Globus pallidus (tissue), 1 donor: ENCODE measurements at places on chromosomes 6 and 20.

- DNase-seq: no peak
Observed at GRCh38 chr20:63290677-63291472, 2.1 kb upstream of the COL20A1 start.

GRCh38 chr6:157328108-157328692 lies 4.9 kb upstream of the TMEM242 start:
- DNase-seq: no peak

DNA sequence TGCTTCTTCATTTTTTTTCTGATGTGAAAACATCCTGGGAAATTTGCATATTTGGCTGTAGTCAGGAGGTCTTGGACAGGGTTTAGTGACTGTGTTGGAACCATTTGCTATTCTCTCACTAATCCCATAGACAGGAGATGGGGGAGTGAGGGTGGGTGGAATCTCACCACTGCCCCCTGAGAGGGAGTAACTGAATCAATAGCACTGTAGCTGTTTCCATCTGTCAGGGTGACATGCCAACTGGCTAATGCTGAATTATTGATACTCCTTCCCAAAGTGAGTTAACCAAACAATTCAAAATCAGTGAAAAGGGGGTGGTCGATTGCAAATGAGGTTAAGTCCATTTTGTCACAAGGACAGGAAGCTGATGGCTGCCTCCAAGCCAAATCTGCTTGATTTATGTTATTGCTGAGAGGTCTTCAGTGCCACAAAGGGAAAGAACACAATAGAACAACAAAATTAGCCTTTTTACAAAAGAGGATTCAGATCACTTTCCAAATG lies 55.1 kb upstream of the B3GAT2 start:
- DNase-seq: no peak

GRCh38 chr20:11214256-11214840 lies 540.5 kb upstream of the JAG1 start:
- DNase-seq: no peak

DNA sequence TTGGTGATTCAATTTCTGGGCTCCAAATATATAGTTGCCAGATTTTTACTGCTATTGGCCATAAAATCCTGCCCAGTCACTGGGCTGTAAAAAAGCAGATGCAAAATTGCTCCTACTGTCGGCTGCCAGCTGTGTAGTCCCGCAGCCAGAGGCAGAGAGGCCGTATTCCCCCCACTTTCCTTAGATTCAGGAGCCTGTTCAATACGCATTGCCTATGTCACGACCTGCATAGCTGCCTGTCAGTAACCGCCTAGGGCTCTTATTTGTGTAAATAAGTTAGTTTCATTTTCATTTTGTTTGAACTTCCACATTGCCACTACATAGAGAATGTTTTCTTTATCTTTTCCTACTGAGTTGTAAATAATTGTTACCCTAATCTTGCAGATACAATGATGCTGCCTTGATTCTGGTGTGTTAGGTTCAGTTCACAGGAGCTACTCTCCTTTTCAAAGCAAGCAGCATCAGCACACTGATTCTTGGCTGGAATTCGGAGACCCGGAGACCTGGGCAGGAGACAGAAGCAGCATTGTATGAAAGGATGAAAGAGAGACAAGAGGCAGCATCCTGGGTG lies 46.0 kb upstream of the UST start:
- DNase-seq: peak; percentile 41

DNA sequence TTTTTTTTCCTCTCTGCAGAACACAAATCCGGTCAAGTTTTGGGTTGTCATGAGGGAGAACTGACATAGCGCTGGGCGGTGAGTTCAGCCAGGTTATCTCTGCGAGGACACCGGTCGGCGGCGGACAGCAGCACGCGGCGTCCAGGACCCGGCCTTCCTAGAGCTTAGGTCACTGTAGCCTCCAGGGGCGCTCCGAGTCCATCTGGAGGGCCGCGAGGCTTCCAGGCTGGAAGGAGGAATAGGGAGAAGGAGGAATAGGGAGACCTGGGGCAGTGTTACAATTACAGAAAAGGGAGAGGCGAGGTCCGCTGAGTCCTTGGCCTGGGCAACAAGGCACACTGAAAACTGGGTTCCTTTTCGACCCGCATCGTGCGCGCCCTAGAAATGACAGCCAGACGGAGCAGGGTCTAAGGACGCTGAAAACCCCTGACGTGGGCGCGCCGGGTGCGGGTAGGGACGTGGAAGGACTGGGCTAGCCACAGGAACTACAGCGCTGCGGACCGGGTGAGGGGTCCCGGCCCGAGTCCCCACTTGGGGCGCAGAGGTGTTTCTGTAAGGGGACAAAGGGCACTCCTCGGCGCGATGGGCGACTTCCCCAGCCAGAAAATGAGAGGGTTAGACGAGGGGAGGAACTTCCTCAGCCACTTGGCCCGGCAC lies 536 bp upstream of the FNDC1 start:
- DNase-seq: no peak

- DNase-seq: no peak
Observed at GRCh38 chr20:32458061-32458836, 100.1 kb downstream of the ASXL1 start.

DNA sequence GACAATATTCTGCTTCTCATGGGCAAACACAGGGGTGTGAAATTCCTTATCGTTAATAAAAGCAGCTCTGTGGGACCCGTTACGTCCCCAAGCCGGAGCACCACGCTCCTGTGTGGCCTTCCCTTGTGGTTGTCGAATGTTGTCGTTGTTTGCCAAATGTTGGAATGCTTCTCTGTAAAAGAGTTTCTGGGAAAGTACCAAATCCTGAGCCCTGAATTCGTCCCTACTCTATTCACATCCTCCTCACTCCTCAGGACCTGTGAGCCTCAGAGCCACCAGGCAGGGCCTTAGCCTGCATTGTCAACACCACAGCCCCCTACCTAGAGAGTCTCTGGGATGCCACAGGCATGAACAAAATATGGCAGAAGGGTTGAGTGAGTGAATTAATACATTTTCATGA lies 64.0 kb downstream of the THBS2 start:
- no peak for DNase-seq

DNA sequence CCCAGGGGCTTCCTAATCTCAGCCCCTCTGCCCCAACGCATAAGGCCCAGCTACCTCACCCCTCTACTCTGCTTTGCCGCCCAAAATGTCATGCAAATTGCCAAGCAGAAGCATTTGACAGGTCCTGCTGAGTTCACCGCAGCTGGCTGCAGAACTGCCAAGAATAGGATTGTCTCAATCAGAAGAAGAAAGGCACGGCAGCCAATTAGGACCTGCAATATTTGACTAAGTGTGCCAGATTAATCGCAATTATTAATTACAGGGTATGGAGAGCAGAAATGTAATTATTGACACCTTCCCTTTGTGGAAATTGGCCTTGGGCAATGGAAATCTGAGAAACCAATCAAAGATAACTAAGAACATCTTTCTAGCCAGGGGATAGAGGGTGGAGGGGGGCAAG lies 318.6 kb downstream of the LRFN2 start:
- no peak for DNase-seq

DNA sequence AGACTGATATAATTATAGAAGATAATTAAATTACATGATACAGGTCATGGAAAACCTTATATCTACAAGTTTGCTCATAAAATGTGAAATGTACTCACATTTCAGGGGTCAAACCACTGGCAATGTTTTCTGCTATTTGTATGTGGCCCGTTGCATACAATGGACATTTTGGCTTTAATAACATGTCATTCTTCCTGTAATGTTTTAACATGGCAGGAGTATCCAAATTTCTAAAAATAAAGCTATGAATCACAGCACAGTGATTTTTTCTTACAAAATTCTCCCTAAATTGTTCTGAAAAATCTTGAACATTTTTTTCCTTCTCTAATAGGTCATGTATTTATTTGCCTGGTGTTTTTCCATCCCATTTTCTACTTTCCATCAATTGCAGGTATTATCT lies 305.7 kb downstream of the SMOC2 start:
- no peak for DNase-seq

DNA sequence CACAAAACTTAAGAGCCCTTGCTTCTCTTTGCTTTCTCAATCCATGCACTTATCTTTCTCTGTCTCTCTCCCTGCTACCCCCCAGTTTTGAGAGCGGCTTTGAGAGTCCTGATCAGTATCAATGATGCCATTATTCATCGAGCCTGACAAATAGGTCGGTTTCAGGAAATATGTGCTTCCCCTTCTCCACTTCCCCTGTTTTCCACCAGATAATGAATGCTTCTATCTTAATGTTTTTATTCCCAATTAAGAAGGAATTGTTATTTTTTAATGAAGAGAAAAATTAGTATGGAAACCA lies 117.7 kb downstream of the KIF13A start:
- peak; percentile 65 for DNase-seq

- DNase-seq: no peak
Observed at GRCh38 chr6:110329348-110329713, 28.8 kb downstream of the METTL24 start.

DNA sequence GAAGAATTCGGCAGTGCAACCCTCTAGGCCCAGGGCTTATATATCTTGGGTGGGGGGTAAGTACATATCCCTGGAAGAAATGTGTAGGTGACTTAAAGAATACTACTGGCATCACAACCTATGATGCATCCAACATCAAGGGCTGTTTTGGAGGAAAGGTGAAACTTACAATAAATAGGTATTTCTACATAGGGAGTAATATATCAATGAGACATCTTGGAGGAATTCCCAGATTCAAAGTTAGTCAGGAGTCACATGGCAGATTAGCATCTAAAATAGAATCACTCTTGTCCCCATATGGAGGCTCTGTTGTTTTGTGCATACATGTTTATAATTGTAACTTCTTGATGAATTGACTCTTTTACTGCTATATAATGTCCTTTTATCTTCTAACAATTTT lies 375.5 kb downstream of the PAX1 start:
- no peak for DNase-seq

DNA sequence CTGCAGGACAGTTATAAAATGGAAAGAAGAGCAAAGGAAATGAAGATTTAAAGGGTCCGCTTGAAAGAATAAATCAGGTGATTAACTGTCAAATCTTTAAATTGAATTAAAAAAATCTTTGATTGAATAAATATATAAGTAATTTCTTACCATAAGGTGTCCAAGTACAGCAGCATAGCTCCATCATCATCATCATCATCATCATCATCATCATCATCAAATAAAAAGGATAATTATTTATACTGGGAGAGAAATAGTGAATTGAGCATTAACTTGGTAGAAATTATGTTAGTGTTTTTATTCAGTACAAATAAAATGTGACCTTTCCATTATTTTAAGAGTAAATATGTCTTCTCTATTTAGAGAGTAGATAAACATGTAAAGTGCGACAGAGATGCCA lies 745.6 kb upstream of the MARCKS start:
- DNase-seq: no peak

- no peak for DNase-seq
Observed at GRCh38 chr6:143634486-143634885, 43.3 kb upstream of the PHACTR2 start.

- no peak for DNase-seq
Observed at GRCh38 chr6:83311231-83311630, 118.1 kb downstream of the RWDD2A start.

GRCh38 chr20:23039136-23039875 lies 4.2 kb downstream of the SSTR4 start:
- no peak for DNase-seq
